ENCODE measurements at places on chromosomes 6 and 20. TPM values are rescaled to one million over a fixed set of nuclear protein-coding genes. Genes with fewer than 3 reads are reported as not detected.
A peak's percentile ranks its signal among the peaks of the same experiment; 100 is the strongest.

DNA sequence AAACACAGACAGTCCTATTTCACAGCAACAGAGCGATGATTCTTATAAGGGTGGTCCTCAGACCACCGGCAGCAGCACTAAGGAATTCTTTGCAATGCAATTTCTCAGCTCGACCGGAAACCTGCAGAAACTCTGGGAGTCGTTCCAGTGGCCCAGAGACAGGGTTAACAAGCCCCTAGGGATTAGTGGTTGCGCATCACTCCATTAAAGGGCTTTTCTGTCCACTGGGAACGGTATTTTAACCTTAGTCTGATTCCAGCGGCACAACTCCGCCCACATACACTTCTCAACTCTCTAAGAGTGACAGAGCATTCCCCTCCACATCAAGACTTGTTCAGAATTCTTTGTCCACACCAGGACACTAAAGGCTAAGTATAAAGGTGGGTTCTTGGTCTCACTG, 341.5 kb downstream of the TFAP2A start:
- no peak for DNase-seq

Gene CLPSL1
- not detected for polyA plus RNA-seq

DNA sequence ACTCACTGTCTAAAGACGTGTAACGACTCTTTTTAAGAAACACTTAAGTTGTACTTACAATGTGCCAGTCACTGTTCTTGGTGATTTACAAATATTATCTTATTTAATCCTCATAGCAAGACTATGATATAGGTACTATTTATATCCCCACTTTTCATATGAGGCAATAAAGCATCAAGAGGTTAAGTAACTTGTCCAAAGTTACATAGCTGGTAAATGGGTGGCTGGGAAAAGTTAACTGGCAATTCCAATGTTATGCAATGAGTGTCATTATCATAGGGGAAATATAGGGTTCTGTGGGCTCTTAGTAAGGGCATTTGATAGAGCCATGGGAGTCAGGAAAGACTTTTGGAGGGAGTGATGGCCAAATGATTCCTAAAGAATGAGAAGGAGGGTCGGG, 21.4 kb upstream of the RIPOR2 start:
- DNase-seq = peak; percentile 84

GRCh38 chr6:168577496-168577895, 136.5 kb downstream of the SMOC2 start:
- no peak for DNase-seq

Gene SLC17A3
- polyA plus RNA-seq = not detected

DNA sequence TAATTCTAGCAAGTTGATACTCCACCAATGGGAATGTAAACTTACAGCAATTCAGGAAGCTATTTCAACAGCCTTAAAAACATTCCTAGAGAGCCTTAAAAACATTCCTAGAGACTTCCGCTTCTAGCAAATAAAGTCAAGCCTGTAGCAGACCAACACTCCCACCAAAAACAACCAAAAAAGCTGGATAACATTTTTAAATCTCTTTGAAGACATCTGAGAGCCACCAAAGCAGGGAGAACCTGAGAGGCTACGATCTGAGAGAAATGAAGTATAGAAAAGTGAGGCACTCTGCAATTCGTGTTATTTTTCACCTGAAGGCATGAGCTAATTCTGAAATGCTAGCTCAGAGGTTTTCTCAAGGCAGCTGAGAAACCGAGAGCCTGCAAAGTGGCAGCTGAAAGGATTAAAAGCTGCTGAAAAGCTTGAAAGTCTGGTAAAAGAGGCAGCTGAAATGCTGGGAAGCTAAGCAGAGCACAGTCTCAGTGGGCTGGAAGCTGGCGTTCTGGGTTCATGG, 20.9 kb downstream of the GPR63 start:
- DNase-seq = no peak

GRCh38 chr6:170132561-170132991, 158.3 kb downstream of the DLL1 start:
- no peak for DNase-seq

Gene LINC00237
- 0.39 TPM for polyA plus RNA-seq

Gene SOX18
- polyA plus RNA-seq = not detected

GRCh38 chr20:64083378-64083803, 807 bp downstream of the LKAAEAR1 start:
- DNase-seq = peak; percentile 67

- no peak for DNase-seq
These were observed 97.4 kb upstream of the SOX4 start for GRCh38 chr6:21496196-21496595.

- no peak for DNase-seq
These were observed 40.1 kb downstream of the RNF144B start for GRCh38 chr6:18427296-18427695.

DNA sequence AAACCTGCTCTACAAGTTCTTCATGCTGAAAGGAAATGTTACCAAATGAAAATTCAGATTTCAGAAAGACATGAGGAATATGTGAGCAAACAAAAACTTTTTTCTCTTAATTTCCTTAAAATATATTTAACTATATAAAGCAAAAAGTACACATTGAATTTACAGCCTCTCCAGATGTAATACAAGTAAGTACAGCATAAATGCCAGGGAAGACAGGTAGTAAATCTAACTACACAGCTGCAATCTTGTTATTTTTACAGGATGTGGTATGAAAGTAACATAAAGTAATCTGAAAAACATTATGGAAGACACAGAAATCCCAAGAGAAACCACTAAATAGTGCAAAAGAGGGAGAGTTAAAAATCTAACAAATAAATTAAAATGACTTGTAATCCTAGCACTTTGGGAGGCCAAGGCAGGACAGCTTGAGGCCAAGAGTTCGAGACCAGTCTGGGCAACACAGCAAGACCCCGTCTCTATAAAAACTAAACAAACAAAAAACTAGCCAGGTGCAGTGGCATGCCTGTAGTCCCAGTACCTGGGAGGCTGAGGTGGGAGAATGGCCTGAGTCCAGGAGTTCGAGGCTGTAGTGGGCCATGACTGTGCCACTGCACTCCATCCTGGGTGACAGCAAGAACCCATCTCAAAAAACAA, 50.7 kb downstream of the FAM8A1 start:
- DNase-seq = no peak

DNA sequence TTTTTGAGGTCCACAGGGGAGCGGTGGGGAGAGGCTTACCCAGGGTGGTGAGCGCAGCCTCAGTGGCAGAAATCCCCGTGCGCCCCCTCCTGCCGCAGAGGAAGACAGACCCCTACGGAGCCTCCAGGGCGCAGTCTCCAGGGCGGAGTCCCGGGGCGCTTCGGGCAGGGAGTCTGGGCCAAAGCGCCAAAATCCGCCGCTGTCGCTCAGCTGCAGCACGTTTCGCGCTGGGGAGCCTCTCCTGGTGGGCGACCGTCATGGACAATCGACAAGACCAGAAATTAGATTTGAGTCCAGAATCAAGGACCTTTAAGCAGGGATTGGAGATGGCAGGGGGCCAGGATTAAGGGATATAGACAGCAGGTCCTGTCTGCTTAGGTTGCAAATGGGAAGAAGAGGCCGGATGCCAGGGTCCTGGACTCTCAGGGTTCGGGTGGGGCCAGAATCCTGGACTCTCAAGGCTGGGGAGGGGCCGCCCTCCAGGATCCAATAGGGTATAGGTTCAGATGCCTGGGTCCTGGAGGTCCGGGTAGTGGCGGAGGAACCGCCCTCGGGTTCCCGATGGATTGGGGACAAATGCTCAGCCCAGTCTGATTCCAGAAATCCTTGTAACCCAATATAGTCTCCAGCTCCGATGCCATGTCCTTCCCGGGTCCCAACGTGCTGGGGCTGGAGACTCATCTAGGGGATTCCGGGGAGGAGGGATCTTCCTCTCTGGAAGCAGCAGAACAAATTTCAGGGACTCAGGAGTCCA, 7.9 kb upstream of the HLA-E start:
- DNase-seq = no peak

Gene HLA-DRB1
- polyA plus RNA-seq = 2,645 TPM

Gene MTHFD1L
- polyA plus RNA-seq = 0.81 TPM

GRCh38 chr6:13431059-13431656, 56.2 kb downstream of the GFOD1 start:
- DNase-seq = no peak

Gene SALL4
- 0.07 TPM for polyA plus RNA-seq

- no peak for DNase-seq
These were observed 22.7 kb upstream of the ZNF184 start for GRCh38 chr6:27495386-27496135.

GRCh38 chr6:158996856-158997255, 3.1 kb downstream of the RSPH3 start:
- peak; percentile 72 for DNase-seq

DNA sequence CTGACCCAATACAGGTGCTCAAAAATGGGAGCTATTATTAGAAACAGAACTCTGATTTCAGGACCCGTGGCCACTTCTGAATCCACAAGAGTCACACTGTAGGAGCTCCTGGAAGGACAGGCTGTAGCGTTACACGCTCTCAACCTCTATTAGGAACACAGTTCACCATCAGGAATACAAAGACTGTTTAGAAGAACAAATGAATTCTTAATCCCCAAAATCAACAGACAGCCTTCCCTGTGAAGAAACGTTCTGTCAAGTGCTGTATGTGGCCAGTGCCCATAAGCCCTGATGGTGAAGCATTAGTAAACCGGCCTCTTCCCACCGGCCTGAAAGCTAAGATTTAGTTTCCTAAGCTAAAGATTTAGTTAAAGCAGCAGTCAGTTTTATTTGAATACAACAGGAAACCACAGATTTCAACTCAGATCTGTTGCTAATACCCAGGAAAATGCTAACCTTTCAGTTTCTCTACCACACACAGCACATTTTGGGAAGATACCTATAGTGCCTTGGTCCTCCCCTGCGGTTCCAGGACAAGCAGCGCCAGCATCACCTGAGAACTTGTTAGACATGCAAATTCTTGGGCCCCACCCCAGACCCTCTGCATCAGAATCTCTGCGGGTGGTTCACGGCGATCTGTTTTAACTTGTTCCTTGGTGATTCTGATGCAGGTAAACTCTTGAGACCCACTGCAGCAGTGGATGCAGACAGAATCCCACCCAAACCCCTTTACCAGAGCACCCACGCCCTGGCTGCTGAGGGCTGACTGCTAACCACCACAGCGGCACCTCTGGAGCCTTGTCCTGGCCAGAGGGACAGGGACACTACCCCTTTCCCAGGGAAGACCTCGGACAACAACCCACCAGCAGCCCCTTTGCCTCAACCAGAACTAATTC, 33.4 kb downstream of the MTRES1 start:
- DNase-seq = no peak

Gene ZNF831
- polyA plus RNA-seq = 0.09 TPM

Gene SSR1
- 59.1 TPM for polyA plus RNA-seq

Gene PSORS1C2
- not detected for polyA plus RNA-seq

DNA sequence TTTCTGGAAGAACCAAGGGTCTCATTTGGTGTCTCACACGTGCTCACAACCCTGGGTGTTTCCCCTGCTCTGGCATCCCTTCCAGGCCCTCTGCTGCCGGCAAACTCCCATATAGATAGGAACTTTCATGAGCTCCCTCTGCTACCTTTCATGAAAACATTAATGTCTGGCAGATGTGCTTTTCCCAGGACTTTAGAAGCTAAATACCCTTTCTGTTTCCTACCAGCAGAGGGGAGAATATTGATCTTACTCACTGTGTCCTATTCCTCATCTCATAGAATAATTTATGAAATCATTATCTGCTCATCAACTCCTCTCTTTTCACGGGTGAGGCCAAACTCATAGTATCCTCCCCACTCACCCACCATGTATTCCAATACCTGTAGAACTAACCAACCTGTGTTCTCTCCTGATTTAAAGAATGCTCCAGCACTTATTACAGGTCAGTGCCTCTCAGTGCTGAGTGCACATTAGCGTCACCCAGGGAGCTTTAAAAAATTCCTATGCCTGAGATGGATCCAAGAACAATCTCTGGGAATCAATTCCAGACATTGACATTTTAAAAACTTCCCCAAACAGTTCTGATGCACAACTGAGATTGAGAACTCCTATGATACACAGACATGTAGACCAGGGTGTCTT, 298.5 kb upstream of the JAG1 start:
- DNase-seq = no peak

DNA sequence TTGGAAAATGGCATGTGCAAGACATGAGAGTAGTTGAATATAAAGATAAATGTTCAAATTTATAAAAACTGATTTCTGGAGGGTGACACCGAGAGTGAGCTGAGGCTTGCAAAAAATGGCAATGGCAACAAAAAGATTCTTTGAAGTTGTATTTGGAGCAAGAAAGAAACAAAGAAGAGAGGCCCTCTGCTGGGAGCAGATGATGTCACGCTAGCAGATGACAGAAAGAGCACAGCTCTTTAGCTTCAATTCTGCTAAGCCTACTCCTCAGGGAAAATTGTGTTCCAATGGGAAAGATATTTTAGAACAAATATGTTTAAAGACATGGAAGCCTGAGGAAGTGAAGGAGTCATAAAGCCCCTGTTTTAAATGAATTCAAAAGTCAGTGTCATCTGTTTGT, 125.3 kb upstream of the NOX3 start:
- DNase-seq = no peak

GRCh38 chr20:63216849-63217471, 1.0 kb upstream of the YTHDF1 start:
- DNase-seq = no peak

- DNase-seq = peak; percentile 86
These were observed 227.5 kb upstream of the MYLIP start for GRCh38 chr6:15901141-15902115.

DNA sequence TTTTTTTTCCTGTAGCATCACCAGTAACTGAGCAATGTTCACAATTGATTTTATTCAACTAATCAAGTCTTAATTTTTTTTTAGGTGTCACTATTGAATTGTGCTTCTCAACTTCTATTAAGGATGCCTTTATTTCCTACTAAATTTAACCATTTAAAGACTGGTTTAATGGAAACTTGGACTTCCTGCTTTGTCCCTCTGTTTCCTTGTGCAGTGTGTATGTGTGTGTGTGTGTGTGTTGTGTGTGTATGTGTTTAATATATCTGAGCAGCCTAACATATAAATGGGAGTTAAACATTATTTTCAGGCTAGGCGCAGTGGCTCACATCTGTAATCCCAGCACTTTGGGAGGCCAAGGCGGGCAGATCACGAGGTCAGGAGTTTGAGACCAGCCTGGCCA, 1.8 kb downstream of the SERPINB6 start:
- DNase-seq = no peak

- no peak for DNase-seq
These were observed 294.6 kb upstream of the POU3F2 start for GRCh38 chr6:98539741-98540140.

Gene EFCAB8
- polyA plus RNA-seq = not detected

Gene AARS2
- 1.8 TPM for polyA plus RNA-seq

Gene POM121L2
- polyA plus RNA-seq = not detected

Gene PDE7B
- polyA plus RNA-seq = 0.34 TPM
